Esophagus muscularis mucosa (tissue), 4 donors: ENCODE measurements at places on chromosomes 12 and 14.
A peak's percentile ranks its signal among the peaks of the same experiment; 100 is the strongest.

DNA sequence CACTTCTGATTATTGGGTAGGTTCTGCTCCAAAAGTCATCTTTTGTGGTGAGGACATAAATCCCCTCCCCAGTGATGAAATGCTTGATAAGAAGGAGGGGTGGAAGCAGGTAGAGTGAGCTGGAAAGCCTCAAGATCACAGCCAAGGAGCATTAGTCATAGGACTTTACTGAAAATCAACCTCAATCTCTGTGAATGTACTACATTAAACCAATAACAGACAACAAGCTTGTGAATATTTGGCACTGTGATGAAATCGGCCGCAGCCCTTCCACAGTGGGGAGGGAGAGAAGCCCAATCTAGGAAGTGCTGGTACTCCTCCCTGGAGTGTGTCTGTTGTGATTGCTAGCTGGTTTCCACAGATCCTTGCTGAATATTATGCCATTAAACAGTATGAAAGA is 41.2 kb upstream of the PTCSC3 start:
- no peak overlapping the region for H3K27ac ChIP-seq
- no peaks in the 10 kb centered on the region for H3K27me3 ChIP-seq
- no peak for DNase-seq
- H3K4me1 ChIP-seq = no peaks in the 10 kb centered on the region

DNA sequence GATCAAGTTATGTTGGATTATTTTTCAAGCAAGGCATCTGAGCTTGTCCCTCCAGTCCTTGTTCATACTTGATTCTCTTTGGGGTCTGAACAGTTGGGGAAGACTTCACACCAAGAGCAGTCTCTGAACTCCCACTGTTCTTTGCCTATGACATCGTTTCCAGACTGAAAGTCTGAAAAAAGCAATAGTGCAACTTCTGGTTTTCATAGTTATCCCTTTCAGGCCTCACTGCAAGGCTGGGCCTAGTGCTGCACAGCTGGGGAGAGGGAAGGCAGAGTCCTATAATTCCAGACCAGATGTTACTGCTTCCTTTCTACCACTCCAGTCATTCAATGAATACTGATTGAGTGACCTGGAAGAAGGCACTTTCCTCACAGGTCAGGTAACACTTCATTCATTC is 187.1 kb upstream of the CCND2 start:
- DNase-seq = no peak
- no peak overlapping the region for H3K27ac ChIP-seq
- H3K4me3 ChIP-seq = no peak overlapping the region
- H3K4me1 ChIP-seq = no peaks in the 10 kb centered on the region
- H3K36me3 ChIP-seq = no peaks in the 10 kb centered on the region
- H3K27me3 ChIP-seq = peaks cover 16% of the 10 kb centered on the region

GRCh38 chr14:78491048-78491447 is 320.9 kb downstream of the NRXN3 start:
- no peaks in the 10 kb centered on the region for H3K36me3 ChIP-seq
- no peaks in the 10 kb centered on the region for H3K4me1 ChIP-seq
- H3K27me3 ChIP-seq = peaks cover 3% of the 10 kb centered on the region
- H3K4me3 ChIP-seq = no peak overlapping the region

DNA sequence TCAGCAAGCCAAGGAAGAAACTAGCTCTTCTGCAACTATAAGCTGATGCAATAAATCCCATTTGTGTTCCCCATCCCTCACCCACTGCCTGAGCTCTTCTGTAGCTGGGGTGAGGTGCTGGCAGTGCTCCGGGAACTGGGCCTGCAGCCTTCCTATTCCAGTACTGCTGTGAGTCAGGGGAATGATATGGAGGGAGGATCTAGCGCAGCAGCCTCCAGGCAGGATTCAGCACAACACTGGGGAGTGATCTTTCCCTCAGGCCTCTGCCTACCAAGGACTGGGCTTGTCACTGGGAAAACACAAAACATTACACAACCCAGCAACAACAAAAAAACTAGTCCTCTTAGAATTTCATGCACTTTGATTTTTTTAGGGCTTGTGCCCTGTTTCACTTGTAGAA is 58.7 kb downstream of the ST8SIA1 start:
- no peaks in the 10 kb centered on the region for H3K36me3 ChIP-seq
- H3K4me1 ChIP-seq = peaks cover 24% of the 10 kb centered on the region
- peak; percentile 98 for DNase-seq
- H3K27ac ChIP-seq = peak overlapping the region; percentile 73
- H3K4me3 ChIP-seq = peak overlapping the region; percentile 1
- H3K27me3 ChIP-seq = no peaks in the 10 kb centered on the region

- no peaks in the 10 kb centered on the region for H3K36me3 ChIP-seq
- peaks cover 15% of the 10 kb centered on the region for H3K4me1 ChIP-seq
- no peak overlapping the region for H3K27ac ChIP-seq
- DNase-seq = no peak
Measured at GRCh38 chr12:52121824-52122539, 42.5 kb downstream of the SMIM41 start.
